NCI-H460 (cell line): ENCODE measurements at places on chromosomes 7 and 10. TPM values are rescaled to one million over a fixed set of nuclear protein-coding genes. Genes with fewer than 3 reads are reported as not detected.

GRCh38 chr10:122990278-122990677 is 10.1 kb downstream of the PSTK start:
- DNase-seq: no peak

RHEB gene
- 207 and 238 TPM in 2 replicates for total RNA-seq

PDE6C gene
- not detected in 2 replicates for total RNA-seq

SLC26A4 gene
- total RNA-seq: 0.22 and 0.35 TPM in 2 replicates

CALHM3 gene
- total RNA-seq: not detected in 2 replicates

CDK14 gene
- total RNA-seq: 0.94 and 1.2 TPM in 2 replicates
